ENCODE measurements at places on chromosomes 1 and 21.

DNA sequence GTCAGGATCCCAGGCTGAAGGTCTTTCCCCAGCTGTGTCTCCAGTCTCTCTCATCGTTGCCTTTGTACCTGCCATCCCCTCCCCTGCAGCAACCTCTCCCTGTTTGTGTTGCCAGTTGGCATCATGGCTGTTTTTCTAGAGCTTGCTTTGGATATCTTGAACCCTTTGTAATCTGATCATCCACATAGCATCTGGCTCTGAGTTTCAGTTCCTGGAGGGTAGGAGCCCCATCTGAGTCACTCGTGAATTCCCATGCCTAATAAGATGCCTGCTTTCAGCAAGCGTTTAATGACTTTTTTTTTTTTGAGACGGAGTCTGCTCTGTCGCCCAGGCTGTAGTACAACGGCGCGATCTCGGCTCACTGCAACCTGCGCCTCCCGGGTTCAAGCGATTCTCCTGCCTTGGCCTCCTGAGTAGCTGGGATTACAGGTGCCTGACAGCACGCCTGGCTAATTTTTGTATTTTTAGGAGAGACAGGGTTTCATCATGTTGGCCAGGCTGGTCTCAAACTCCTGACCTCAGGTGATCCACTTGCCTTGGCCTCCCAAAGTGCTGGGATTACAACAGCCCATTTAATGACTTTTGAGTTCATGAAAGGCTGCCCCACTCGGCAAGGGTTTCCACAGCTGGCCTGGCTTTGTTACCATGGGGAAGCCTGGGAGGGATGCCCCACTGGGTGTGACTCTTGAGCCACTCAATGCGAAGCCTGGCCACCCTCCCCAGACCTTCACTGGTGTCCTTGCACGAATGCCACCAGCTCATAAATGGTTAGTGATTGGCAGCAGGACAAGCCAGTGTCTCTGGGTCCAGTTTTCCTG, 11.9 kb downstream of the ALPL start:
- DNase-seq = no peak

- DNase-seq = no peak
These were observed 60.0 kb upstream of the AJAP1 start for GRCh38 chr1:4594286-4594991.

GRCh38 chr1:13813398-13814012, 113.5 kb downstream of the PRDM2 start:
- no peak for DNase-seq

DNA sequence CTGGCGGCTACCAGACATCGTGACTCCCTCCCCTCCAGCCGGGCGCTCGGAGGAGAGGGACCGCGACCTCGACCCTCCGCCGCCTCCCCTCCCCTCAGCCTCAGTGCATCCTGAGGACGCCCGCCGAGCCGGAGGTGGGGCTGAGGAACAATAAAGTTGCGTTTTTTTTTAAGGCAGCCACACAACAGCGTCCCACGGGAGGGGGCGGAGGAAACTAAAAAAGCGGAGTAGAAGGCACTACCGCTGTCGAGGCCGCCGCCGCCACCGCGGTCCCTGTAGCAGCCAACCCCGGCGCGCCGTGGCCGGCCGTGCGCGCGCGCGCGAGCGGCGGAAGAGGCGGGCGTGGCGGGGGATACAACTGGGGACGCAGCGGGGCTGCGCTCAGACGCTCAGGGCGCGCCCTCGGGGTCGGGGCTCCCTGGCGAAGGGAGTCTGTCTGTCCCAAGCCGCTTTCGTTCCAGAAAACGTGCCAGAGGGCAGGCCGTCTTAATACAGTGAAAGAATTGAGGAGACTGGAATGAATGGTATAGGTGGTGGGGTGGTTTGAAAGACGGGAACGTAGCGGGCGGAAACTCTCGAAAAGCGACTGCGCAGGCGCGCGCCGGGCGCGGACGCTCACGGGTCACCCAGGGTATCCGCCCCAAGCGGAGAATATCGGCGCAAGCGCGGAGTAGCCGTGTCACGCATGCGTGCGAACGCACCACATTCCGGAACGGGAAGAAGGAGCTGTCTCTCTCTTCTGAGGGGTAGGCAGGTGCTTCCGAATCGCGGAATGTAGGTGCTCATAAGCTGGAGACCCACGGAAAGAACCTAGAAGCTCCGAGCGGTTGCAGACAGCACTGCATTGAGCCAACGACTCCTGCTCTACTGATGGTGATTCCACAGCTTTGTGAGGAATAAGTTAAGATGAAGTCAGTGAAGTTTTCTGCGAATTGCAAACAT, at the start of gene COP1:
Gene COP1 (minus strand): TSS at position 326 of the 942 bp plus-strand sequence. CDS start 308 bp downstream, at position 18.
- peak; percentile 59 for DNase-seq

DNA sequence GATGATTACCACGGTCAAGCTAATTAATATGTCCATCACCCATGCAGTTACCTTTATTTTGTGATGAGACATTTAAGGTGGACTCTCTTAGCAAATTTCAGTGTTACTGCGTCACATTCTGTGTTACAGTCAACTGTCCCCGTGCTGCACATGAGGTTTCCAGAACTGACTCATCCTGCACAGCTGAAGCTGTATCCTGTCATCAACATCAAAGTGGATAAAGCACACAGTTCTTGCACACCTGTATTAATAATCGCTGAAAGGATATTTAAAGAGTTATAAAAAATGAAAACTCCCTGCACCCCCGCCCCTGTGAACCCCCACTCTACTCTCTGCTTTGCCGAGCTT, 3.4 kb upstream of the KRTAP10-5 start:
- DNase-seq = no peak

DNA sequence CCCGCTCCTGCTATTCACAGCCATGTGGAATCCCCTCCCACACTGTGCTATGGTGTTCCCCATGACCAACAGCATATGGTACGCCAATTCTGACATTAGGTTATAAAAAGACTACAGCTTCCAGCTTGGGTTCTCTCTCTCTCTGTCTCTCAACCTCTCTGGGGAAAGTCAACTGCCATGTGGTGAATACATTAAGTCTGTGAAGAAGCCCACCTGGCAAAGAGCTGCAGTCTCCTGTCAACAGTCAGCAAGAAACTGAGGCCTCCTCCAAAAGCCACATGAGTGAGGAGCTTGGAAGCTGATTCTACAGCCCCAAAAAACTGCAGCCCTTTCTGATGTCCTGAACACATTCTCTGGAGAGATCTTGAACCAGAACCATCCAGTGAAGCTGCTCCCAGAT, 25.0 kb upstream of the LRRC38 start:
- no peak for DNase-seq

DNA sequence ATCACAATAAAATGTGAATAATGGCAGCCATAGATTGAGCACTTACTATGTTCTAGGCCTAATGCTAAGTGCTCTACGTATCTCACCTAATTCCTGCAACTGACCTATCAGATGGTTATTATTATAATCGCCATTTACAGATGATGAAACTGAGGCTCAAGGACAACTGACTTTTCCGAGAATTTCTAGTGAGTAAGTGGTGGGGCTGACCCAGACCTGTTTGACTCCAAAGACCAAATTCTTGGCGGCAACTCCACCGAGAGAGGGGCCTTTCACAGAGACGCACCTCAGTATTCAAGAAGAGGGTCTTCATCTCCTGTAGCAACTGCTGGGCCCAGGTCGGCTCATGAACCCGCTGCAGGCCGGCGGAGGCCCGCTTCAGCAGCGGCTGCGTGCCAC, 573 bp downstream of the TMEM234 start:
- no peak for DNase-seq

Measured in esophagus squamous epithelium (tissue), 5 donors.